ENCODE measurements at places on chromosomes 11 and 22. TPM values are rescaled to one million over a fixed set of nuclear protein-coding genes. Genes with fewer than 3 reads are reported as not detected.

- peak; percentile 51 for DNase-seq
Observed at GRCh38 chr11:20131788-20132666, 28.2 kb downstream of the DBX1 start.

- no peak for DNase-seq
Observed at GRCh38 chr11:44333271-44334218, 23.6 kb upstream of the ALX4 start.

GRCh38 chr22:40367342-40367741 lies 3.1 kb upstream of the SGSM3 start:
- no peak for DNase-seq

GRCh38 chr11:130994043-130994442 lies 77.8 kb upstream of the SNX19 start:
- DNase-seq = no peak

DNA sequence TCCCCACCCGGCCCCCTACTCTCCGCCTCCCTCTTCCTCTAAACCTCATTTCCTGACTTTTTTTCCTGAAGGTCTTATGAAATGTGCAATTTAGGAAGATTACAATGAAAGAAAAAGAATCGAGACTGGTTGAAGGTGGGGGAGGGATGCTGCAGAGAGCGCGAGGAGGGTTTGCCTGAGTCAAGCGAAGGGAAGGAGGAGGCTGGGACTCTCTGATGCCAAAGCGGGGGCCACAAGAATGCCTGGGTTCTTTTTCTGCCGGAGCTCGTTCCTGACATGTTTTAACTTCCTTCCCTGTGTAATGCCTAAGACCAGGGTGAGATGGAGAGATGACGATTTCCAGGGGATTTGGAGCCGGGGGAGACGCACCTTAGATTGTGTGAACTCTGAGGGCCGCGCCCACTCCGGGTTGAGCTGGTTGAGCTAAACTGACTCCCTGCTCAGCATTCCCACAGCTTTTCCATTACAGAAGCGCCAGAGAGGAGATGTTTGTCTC lies 270.5 kb upstream of the SORL1-AS1 start:
- DNase-seq = no peak

- DNase-seq = no peak
Observed at GRCh38 chr11:13336246-13336878, 58.8 kb downstream of the BMAL1 start.

- no peak for DNase-seq
Observed at GRCh38 chr11:44318369-44318768, 8.4 kb upstream of the ALX4 start.

GRCh38 chr22:37065180-37065579 lies 13.6 kb downstream of the KCTD17 start:
- DNase-seq = no peak

DNA sequence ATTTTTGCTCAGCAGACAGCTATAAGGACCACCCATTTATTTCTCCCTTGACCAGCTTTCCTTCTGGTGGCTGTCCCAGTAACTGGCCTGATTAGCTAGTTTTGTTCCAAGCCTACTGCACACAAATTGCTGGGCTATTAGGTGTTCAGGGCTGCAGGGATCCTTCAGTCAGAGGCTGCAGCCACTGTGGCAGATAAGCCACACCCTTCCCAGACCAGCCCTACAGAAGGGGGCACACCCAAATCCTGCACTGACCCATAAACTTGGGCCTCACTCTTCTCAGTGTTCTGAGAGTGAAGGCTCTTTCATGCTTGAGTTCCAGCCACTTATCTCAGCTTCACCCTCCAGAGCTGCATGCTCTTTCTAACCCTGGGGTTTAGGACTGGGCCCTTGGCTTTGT lies 200.0 kb downstream of the AASDHPPT start:
- DNase-seq = no peak

DNA sequence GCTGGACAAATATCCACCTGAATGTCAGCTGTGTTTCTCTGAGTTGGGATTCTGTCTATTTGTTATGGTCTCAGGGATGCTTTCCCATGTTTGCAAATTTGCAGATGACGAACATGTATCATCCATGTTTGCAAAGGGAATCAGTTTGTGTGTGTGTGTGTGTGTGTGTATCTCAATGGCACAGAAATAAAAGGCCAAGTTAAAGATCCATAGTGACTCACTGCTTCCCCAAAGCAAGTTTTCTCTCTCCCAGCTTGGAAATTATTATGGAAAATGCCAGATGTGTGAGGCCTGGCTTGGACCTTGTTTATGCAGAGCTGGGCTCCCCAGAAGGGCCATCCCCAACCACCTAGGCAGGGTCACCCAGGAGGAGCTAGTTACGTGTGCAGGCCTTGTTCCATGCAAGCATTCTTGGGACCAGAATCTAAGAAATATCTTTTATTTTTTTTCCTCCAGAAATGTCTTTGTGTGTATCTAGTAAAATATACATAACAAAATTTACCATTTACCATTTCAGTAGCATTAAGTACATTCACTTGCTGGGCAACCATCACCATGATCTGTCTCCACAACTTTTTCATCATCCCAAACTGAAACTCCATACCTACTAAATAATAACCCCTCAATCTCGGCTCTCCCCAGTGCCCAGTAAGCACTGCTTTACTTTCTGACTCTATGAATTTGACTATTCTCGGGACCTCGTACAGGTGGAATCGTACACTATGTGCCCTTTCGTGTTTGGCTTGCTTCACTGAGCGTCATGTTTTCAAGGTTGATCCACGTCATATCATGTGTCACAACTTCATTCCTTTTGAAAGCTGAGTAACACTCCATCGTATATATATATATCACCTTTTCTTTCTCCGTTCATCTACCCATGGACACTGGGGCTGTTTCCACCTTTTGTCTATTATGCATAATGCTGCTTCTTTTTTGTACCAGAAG lies 56.6 kb upstream of the WNT7B start:
- DNase-seq = no peak

DNA sequence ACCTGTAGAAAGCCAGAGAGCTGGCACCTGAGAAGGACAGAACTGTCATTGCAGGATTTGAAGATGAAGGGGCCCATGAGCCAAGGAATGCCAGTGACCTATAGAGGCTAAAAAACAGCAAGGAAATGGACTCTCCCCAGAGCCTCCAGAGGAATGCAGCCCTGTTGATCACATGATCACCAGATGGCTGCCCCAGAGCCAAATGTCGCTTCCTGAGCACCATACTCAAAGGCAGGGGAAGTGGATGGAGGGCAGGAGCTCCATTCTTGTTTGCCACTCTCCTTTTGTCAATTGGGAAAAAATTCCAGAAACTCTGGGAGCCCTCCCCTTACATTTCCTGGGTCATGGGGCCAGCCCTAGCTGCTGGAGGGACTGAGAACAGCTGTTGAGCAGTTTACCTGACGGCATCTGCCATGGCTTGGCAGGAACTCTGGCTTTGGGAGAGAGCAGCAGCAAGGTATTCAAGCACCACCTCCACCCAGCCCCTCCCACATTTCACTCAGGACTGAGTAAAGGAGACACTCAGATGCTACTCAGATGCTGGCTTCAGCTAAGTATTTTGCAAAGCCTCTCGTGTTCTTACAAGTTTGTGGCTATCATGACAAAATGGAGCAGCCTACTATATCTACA lies 46.9 kb downstream of the DKK3 start:
- DNase-seq = no peak

DNA sequence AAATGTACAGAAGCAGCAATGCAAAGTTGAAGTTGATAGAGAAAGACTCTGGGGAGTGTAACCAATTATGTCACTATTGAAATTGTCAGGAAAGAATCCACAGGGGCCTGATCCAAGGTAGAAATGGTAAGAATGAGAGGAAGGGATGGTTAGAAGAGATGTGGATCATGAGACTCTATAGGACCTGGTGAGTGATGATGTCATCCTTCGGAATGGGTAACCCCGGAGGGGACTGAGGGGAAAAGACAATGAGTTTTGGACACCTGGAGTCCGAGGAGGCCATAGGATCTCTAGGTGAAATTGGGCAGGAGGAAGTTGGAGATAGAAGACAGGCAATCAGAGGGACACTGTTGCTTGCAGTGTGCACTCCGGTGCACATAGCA lies 6.3 kb upstream of the TIMP3 start:
- no peak for DNase-seq

GRCh38 chr22:46076651-46077339 lies 73.5 kb upstream of the PPARA start:
- DNase-seq = no peak

- DNase-seq = no peak
Observed at GRCh38 chr11:82536706-82537105, 197.0 kb downstream of the FAM181B start.

- DNase-seq = no peak
Observed at GRCh38 chr22:22872722-22873708, 14.6 kb upstream of the IGLL5 start.

DNA sequence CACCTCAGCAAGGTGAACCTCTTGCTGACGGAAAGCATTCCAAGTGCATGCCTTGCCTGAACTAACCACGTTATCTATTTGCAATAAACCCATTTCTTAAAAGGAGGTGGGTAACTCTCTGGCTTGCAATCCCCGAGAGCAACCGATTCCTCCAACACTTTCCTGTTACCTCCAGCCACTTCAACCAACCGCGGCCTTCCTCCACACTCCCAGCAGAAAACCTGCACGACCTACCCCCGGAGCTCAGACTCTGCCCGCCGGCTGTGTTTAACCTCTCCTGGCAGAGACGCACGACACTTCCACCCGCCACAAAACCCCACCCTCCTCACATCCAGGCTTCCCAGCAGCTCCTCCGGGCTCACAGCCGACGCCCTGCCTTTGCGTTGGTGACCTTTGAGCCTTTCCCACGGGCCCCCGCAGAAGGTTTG lies 708 bp downstream of the SCO2 start:
- no peak for DNase-seq

GRCh38 chr11:70134490-70134889 lies 56.4 kb downstream of the ANO1 start:
- DNase-seq = no peak

- no peak for DNase-seq
Observed at GRCh38 chr11:66181632-66182315, 86.7 kb upstream of the RAB1B start.

DNA sequence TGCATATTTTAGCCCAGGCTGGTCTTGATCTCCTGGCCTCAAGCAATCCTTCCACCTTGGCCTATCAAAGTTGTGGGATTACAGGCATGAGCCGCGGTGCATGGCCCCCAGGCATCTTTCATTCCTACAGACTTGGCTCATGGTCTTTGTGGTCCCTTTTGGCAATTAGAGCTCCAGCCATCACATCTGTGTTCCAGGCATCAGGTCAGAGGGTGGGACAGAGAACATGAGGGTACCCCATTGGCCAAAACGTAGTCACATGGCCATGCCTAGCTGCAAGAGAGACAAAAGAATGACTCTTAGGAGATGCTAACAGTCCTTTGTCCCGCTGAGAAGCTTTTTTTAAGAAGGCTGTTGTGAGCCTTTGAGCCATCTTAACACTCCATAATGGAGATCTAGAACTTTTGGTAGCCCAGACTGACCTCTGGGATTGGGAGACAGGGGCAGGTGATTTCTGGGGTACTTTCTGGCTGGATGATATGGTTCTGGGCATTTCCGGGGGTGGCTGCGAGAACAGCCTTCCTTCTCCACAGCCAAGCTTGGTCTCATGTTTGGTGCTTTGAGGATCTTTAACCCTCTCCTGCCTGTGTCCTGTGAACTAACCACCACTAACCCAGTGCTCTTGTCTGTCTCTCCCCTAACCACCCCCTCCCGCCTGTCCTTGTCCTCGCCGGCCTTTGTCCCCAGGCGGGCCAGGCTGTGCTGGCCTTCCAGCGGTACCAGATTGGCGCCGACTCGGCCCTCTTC lies 18.4 kb upstream of the TAB1 start:
- no peak for DNase-seq

DNA sequence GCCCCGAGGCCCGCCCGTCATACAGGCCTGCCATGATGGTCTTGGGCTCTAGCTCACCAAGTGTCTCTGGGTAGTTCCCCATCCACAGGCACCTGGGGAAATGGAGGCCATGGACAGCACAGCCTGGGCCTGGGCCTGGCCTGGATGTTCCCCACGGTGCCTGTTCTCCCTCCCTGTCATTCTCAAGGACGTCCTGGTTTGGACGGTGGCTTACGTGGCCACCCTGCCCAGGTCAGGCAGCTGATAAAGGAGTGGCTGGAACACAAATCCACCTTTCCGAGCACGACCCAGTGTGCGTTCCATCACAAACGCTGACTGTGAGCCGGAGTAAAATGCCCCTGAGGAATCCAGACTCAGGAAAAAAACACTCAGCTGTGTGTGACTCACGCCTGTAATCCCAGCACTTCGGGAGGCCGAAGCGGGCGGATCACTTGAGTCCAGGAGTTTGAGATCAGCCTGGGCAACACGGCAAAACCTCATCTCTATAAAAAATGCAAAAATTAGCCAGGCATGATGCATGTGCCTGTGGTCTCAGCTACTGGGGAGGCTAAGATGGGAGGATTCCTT lies 41.2 kb upstream of the TESMIN start:
- DNase-seq = no peak

DNA sequence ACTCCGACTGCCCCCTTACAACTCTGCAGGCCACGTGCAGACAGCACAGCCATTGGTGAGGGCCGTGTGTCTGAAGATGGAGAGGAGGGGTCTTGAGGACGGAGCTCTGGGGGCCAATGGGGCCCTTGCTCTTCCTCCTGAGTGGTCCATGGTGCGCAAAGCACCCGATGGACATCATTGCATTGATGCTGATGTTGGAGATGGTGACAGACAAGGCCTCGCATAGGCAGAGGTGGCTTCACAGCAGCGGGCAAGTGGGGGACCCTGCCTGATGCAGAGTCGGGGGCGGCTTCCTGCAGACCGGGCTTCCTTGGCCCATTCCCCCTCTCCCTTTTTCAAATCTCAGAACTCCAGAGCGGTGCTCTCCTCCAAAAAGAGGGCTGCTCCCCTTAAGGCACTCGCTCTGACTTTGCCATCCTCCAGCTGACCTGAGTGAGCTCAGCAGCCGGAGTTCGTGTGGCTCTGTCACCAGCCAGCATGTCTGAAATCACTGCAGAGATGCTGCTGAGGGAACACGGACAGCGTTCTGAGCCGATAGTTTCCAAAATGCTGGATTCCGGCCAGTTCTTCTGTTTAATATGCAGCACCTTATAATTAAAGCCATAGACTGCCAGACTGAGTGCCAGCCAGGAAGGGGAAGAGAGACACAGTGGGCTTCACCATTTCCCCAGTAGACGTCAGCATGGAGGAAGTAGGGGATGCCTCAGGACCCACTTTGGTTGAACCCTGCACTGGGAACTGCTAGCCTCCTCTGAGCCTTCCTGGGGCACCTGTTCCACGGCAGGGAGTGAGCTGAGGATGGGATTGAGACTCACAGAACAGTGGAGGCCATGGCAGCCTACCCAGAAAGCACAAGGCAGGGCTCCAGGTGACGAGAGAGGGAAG lies 278.2 kb downstream of the BRD1 start:
- DNase-seq = no peak

The LMNTD2 gene
- total RNA-seq = 5.5 TPM

The SLC22A8 gene
- not detected for total RNA-seq

The SCGB1C1 gene
- total RNA-seq = not detected

The PTGDR2 gene
- 0.16 TPM for total RNA-seq

All from activated T-cell treated with anti-CD3 and anti-CD28 coated beads, Interleukin-2, amount 50 U/mL, for 72 hours (primary cell).